ENCODE measurements at places on chromosomes 1 and 21. TPM values are rescaled to one million over a fixed set of nuclear protein-coding genes. Genes with fewer than 3 reads are reported as not detected.

Gene CASQ2
- total RNA-seq = not detected

Gene SOX13
- 7.9 TPM for total RNA-seq

Gene PLD5
- 0.33 TPM for total RNA-seq

Gene RGL1
- total RNA-seq = 3.9 TPM

Gene SIPA1L2
- 1.8 TPM for total RNA-seq

GRCh38 chr1:67052741-67053534 lies 1.0 kb downstream of the SLC35D1 start:
- DNase-seq = peak; percentile 48

GRCh38 chr1:234610061-234610665 lies at the start of gene IRF2BP2:
IRF2BP2 (minus strand) TSS chr1:234610178; CDS start chr1:234609494, 684 bp downstream.
- peak; percentile 61 for DNase-seq

- DNase-seq = peak; percentile 5
Measured at GRCh38 chr21:27526451-27526850, 559.6 kb upstream of the ADAMTS5 start.

GRCh38 chr1:203206129-203206687 lies 19.7 kb upstream of the CHI3L1 start:
- DNase-seq = peak; percentile 18

DNA sequence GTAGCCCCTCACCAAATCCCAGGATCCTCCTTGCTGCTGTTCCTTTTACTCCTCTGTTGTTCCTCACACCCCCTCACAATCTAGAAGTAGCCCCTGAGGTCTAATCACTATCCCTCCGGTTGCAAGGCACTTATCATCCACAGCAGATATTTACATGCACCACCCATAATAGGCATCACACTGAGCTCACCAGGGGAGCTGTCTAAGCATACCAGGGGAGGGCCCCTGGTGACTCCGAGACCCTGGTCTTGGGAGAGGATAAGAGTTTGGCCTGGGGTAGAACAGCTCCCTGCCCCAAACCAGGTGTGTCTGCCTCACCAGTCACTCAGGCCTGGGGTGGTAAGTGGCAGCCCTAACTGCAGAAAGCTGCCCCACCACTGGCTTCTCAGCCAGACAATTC lies 37.3 kb upstream of the ZC3H12A start:
- DNase-seq = no peak

DNA sequence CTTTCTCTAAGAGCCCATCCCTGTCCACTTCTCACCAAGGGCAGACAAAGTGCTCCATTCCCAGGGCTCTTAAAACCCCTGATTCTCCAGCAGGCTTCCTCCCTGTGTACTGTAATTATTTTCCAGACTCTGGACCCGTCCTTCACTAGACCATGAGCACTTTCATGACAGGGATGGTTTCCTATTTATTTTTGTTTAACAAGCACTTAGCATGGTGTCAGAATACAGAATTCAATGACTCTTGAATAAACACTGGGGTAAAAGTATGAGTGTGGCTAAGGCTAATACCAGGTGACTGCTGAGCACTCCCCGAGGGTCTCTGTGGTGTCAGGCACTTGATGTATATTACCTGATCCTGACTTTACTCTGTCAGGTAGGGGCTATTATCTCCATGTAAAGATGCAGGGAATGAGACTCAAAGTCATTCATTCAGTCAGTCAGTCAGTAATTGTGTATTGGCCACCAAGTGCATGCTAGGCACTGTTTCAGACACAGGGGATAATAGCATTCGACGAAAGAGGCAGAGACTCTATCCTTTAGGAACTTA lies 47.2 kb downstream of the C1orf21 start:
- DNase-seq = no peak

DNA sequence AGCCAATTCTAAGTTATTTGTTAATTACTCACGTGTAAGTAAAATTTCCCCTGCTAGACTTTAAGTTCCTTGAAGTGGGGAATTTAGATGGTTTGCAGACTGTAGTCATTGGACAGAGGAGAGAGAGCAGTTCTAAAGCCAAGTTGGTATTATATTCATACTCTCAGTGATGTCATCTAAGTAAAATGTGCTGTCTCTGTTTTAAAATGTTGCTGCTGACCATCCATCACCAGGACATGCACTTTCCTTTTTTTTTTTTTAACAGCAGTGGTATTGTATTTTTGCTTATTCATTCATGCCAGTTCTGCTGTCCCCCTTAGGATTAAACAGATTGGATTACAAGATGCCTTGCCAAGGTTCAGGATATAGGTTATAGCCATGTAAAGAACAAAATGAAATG lies 2.3 kb downstream of the TTLL7 start:
- peak; percentile 48 for DNase-seq

- no peak for DNase-seq
Measured at GRCh38 chr1:51326839-51327238, 3.5 kb downstream of the TTC39A start.

GRCh38 chr1:218209351-218209861 lies 75.7 kb upstream of the RRP15 start:
- DNase-seq = peak; percentile 77

DNA sequence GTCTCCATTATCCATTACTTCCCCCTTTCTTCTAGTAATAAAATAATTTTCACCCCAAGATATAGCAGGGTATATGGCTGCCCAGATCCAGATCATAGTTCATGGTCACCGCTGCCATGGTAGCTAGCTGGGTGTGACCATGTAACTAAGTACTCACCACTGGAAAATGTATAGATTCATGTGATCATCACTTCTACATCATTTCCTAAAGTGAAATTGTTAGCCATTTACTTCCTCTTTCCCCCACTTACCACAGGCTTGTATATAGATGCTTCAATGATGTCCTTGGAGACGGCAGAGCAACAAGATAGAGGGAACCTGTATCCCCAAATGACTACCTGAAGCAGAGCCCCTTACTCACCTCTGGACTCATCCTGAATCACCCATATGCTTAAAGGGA lies 22.7 kb upstream of the EYA3 start:
- DNase-seq = peak; percentile 35

- no peak for DNase-seq
Measured at GRCh38 chr1:78834201-78834741, 172.3 kb downstream of the ADGRL4 start.

DNA sequence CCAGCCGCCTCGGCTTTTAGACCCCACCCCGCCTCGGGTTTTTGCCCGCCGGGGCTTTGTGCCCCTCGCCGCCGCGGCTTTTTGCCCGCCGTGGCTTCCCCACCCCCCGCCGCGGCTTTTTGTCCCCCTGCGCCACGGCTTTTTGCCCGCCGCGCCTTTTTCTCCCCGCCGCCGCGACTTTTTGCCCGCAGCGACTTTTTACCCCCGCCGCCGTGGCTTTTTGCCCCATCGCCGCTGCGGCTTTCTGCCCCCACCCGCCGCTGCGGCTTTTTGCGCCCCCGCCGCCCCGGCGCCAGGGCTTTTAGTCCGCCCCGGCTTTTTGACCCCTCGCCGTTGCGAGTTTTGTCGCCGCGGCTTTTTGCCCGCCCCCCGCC lies 474.4 kb downstream of the FAM72C start:
- no peak for DNase-seq
